Activated T-helper 1 cell treated with anti-CD3 and anti-CD28 coated beads, Interleukin-12 subunit alpha, Interleukin-12 subunit beta, Interleukin-2, Interleukin-4 antibody, amounts not matched to agents 30 ng/mL and 10 ng/mL and 1 ng/mL, durations not matched to agents 14 hours and 24 hours and 36 hours (primary cell): ENCODE measurements at places on chromosomes 4 and X. TPM values are rescaled to one million over a fixed set of nuclear protein-coding genes. Genes with fewer than 3 reads are reported as not detected.
A peak's percentile ranks its signal among the peaks of the same experiment; 100 is the strongest.

DNA sequence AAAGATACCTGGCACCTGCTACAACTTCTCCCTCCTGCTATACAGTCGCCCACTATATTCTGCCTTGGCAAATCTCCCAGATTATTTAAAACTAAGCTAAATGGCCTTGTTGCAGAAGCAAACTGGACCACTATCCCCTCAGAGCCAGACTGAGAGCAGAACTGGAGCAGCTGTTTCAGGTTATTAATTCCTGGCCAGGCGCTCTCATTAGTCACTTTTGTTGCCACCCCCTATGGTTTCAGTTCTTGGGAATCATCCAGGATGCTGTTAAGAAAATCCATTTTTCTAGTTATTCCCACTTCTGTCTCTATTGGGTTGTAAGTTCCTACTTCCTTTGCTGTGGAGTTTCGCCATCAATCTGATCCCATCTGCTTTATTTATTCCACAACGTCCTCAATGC lies 30.1 kb downstream of the ADGRA3 start:
- no peak for DNase-seq

DNA sequence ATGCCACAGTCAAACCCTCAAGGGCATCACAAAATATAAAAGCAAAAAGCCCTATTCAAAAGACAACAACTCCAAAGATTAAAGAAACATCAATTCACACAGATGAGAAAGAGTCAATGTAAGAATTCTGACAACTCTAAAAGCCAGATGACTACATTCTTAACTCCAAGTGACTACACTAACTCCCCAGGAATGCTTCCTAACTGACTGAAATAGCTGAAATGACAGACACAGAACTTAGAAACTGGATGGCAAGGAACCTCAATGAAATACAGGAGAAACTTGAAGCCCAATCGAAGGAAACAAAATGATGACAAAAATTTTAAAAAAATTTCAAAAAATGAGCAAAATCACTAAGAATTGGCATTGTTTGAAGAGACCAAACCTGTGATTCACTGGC lies 1047.6 kb upstream of the PCDH10 start:
- no peak for DNase-seq

DNA sequence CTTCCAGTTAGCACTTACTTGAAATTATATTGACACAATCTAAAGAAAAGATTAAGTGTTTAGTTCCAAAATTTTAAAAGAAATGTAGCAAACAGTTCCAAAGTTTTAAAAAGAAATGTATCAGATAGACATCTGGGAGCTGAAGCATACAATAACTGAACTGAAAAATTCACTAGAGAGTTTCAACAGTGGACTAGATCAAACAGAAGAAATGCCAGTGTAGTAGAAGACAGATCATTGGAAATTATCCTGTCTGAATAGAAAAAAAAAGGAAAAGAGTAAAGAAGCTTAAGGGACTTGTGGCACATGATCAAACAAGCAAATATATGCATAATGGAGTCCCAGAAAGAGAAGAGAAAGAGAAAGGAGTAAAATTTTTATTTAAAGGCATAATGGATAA lies 261.4 kb downstream of the LAS1L start:
- DNase-seq: no peak

- peak; percentile 33 for DNase-seq
These were observed 329 bp downstream of the TBC1D14 start for GRCh38 chr4:6909970-6910339.

Gene IL2RG
- 375 and 397 TPM in 2 replicates for total RNA-seq

- no peak for DNase-seq
These were observed 22.4 kb downstream of the FLNA start for GRCh38 chrX:154352012-154352401.

GRCh38 chr4:45475548-45475947 lies 648.3 kb downstream of the GABRG1 start:
- DNase-seq: no peak

Gene LINC00632
- total RNA-seq: 3.3 and 4.1 TPM in 2 replicates

- no peak for DNase-seq
These were observed 3.1 kb upstream of the TDO2 start for GRCh38 chr4:155900381-155900780.

DNA sequence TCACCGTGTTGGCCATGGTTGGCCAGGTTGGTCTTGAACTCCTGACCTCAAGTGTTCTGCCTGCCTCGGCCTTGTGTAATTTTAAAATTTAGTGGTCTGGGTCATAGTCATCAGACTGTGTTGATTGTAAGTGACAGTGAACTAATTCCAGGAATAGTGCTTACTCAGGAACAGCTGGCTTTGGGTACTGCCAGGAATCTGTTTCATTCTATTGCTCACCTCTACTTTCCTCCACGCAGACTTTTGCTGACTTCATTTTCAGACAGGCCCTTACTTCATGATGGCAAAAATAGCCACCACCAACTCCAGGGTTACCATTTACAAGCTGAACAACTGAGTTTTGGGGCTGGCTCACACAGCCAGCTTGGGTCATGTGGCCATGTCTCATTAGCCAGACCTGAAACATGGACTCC lies 54.6 kb downstream of the FNIP2 start:
- DNase-seq: no peak

Gene MMGT1
- 25.2 and 26.4 TPM in 2 replicates for total RNA-seq

DNA sequence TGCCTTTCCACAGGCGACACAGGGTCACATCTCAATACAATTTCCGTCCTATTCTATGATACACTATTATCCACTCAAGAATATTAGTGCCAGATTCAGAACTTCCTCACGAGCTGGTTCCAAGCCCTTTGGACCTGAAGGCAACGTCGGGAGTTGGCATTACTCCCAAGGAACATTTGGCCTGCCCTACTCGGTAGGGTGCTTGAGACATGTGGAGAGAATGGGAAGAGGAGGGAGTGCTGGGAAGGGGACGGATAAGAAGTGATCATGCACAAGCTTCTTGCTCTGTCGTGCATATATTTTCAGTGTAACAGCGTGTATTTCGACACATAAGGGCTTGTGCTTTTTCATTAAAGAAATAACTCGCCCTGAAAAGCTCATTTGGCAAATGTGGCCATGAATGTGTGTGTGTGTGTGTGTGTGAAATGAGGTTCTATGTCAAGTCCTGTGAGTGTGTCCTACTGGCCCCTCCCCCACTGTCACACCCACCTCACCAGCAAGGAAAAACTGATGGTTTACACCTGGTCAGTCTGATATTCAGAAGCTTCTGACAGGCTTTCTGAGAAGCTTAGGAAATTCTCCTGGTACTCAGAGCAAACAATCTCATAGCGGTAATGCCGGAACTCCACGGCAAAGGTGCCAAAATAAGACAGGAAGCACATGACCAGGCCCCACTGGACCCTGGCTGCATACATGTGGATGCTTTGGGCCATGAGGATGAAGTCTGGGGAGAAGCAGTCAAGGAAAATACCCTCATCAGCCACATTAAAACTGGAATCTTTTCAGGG lies 54.8 kb downstream of the ENOPH1 start:
- DNase-seq: no peak

Gene WAS
- total RNA-seq: 106 and 122 TPM in 2 replicates

Gene BEX1
- not detected in 2 replicates for total RNA-seq

GRCh38 chr4:110787707-110788106 lies 164.8 kb upstream of the PITX2 start:
- no peak for DNase-seq

DNA sequence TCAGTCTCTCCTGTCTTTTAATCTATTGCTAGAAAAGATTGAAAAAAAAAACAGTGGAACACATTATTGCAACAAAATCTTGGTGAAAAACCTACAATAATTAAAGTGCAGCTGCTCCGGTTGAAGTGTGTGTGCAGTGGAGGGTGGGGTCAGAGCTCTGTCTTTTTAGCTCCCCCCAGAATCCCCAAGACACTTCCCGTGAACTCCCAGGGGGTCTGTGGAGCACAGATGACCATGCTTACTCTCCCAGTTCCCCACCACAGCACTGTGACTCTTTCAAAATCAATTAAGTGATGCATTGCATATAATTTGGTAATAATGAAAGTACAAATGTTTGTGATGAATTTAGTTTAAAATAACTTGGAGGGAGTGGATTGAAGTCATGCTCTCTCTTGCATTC lies 15.7 kb upstream of the SLC10A4 start:
- no peak for DNase-seq
